ENCODE measurements at places on chromosomes 2 and 18.

DNA sequence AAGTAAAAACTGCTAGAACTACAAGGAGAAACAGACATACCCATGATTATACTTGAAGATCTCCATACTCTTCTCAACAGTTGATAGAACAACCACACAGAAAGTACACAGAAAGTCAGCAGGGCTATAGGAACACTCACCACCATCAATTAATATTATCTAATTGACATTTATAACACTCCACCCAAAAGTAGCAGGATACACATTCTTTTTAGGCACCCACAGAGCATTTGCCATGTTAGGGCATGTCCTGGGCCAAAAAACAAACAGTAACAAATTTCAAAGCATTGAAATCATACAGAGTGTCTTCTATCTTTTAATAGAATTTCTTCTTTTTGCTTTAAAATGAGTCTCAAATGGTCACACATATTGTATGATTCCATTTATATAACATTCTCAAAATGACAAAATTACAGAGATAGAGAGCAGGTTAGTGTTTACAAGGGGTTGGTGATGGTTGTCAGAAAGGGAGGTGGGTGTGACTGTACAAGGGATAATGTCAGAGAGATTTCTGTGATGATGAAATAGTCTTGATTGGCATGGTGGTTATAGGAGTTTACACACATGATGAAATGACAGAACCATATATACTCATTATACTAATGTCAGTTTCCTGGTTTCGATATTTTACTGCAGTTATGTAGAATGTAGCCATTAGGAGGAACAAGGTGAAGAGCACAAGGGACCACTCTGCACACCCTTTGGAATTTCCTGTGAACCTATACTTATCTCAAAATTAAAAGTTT lies 82.8 kb downstream of the NCK2 start:
- DNase-seq: no peak

DNA sequence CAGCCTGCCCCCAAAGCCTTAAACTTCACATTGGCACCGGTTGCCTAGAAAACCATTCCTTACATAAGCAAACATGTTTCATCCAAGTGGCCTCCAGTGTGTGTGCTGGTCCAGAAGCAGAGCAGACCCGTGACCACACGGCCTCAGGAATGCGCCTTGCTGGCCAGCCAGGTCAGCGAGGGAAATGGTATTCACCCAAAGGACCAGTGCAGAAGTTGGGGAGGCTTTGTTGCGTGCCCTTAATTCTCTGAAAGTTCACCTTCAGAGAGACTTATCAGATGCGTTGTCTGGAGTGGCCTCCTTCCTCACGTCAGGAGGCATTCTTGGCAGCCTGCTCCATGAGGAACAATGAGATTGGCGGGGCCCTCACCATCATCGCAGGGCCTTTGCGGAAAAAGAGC lies 25.9 kb downstream of the NRP2 start:
- DNase-seq: no peak

- DNase-seq: no peak
Observed at GRCh38 chr2:134405611-134406081, 151.8 kb downstream of the MGAT5 start.

DNA sequence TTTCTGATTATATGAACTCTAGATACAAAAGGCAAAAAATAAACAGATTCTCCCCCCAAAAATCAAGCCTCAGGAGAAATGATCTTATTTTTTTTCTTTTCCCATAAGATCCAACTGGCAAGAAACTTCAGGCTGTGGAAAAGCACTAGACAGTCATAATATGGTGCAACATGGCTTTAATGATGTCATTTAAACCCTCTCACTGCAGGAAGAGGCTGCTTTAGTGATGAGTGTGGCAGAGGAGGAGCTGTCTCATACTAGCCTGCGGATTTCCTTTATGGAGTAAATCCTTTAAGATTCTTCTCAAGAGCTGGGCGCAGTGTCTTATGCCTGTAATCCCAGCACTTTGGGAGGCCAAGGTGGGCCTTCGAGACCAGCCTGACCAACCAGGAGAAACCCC lies 83.3 kb upstream of the CD28 start:
- DNase-seq: no peak

GRCh38 chr18:74198453-74198852 lies 50.1 kb downstream of the TIMM21 start:
- no peak for DNase-seq
